Endothelial cell of umbilical vein (primary cell): ENCODE measurements at places on chromosomes 12 and 14. TPM values are rescaled to one million over a fixed set of nuclear protein-coding genes. Genes with fewer than 3 reads are reported as not detected.

The TESPA1 gene
- total RNA-seq: not detected in 2 replicates

The RNF212B gene
- not detected in 2 replicates for total RNA-seq

The SOCS2 gene
- total RNA-seq: 4.1 and 5.6 TPM in 2 replicates

The RAD51AP1 gene
- total RNA-seq: 23.1 and 23.4 TPM in 2 replicates

The RPGRIP1 gene
- total RNA-seq: not detected in 2 replicates

The TMEM253 gene
- total RNA-seq: not detected in 2 replicates

The STAB2 gene
- total RNA-seq: not detected in 2 replicates

The ADAMTS20 gene
- not detected in 2 replicates for total RNA-seq

The MUCL1 gene
- not detected in 2 replicates for total RNA-seq
